Right ventricle myocardium inferior (tissue), 1 donor: ENCODE measurements at places on chromosomes 16 and 17. TPM values are rescaled to one million over a fixed set of nuclear protein-coding genes. Genes with fewer than 3 reads are reported as not detected.

DNA sequence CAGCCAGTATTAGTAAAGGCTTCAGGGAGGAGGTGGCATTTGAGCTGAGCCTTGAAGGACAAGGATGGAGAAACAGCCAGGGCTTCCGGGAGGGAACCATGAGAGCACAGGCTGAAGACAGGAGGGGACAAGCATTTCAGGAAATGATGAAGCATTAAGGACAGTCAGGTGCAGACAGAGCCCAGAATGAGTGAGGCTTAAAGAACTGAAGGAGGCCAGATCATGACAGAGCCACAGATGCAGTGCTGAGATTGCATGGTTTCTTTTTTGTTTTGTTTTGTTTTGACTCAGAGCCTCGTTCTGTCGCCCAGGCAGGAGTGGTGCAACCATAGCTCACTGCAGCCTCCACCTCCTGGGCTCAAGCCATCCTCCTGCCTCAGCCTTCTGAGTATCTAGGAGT lies 211.5 kb downstream of the SOX9 start:
- no peak for DNase-seq

GRCh38 chr17:40175928-40176753 lies 1.1 kb upstream of the RAPGEFL1 start:
- no peak for DNase-seq

DNA sequence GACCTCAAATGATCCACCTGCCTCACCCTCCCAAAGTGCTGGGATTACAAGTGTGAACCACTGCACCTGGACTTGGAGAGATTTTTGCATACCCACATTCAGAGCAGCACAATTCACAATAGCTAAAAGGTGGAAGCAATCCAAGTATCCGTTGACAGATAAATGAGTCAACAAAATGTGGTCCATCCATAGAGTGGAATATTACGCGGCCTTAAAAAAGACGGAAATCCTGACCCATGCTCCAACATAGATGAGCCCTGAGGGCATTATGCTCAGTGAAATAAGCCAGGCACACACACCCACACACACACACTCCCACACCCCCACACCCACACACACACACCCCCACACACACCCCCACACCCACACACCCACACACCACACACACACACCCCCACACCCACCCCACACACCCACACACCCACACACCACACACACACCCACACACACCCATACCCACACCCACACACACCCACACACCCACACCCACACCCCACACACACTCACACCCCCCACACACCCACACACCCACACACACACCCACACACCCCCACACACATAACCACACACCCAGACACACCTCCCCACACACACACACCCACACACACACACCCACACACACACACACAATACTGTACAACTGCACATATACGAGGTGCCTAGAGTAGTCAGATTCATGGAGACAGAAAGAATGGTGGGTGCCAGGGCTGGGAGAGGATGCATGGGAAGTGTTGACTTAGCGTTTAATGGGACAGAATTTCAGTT lies 124.7 kb downstream of the FOXL1 start:
- DNase-seq, result no peak

CCL13 gene
- 1.2 TPM for total RNA-seq

IL21R gene
- total RNA-seq, result 0.14 TPM

ADAM11 gene
- 20.0 TPM for total RNA-seq

SRL gene
- total RNA-seq, result 419 TPM
